NCI-H345 (cell line): ENCODE measurements at places on chromosomes 12 and 14.

- DNase-seq = no peak
These were observed 38.4 kb downstream of the GALNT16 start for GRCh38 chr14:69298131-69299071.

GRCh38 chr14:94612580-94613554 is 676 bp downstream of the SERPINA3 start:
- no peak for DNase-seq

DNA sequence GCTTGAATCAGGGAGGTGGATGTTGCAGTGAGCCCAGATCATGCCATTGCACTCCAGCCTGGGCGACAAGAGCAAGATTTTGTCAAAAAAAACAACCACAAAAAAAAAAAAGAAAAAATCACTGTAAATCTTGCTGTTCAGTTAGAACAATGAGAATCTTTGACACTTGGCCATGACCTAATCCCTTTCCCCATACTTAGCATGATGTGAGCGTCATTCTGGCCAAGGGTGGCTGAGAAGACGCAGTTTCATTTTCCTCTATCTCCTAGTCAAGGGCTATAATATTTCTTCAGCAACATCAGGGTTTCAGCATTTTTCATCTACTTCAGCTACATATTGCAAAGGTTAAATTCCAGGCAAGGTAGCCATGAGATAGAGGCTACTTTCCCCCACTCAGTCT is 599.4 kb upstream of the MDGA2 start:
- no peak for DNase-seq

DNA sequence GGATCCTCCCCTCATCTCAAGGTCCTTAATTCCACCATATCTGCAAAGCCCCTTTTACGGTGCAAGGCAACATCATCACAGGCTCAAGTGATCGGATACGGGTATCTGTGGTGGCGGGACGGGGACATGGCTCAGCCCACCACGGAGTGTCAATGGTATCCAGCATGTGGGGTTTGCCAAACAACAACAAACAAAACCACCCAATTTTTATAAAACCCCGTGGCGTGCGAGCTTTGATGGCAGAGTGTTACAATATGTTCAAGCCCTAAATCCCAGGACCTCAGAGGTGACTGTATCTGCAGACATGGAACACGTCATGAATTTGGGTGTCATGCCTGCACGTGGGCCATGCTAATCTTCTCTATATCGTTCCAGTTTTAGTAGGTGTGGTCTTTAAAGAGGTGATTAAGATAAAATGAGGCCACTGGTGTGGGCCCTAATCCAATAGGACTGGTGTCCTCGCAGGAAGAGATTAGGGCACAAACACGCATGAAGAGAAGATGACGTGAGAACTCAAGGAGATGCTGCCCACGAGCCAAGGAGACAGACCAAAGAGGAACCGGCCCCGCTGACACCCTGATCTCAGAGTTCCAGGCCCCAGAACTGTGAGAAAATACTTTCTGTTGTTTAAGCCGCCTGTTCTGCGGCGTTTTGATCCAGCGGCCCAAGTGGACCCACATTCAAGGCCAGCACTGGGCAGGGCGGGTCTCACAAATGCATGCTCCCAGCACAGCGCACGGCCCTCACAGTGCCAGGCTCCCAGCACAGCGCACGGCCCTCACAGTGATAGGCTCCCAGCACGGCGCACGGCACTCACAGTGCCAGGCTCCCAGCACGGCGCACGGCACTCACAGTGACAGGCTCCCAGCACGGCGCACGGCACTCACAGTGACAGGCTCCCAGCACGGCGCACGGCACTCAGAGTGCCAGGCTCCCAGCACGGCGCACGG is 6.7 kb upstream of the GOLGA3 start:
- DNase-seq = no peak

- no peak for DNase-seq
These were observed 974 bp upstream of the TNS2 start for GRCh38 chr12:53048780-53049401.

- DNase-seq = peak; percentile 70
These were observed 57.9 kb upstream of the PNMA1 start for GRCh38 chr14:73771848-73772638.

DNA sequence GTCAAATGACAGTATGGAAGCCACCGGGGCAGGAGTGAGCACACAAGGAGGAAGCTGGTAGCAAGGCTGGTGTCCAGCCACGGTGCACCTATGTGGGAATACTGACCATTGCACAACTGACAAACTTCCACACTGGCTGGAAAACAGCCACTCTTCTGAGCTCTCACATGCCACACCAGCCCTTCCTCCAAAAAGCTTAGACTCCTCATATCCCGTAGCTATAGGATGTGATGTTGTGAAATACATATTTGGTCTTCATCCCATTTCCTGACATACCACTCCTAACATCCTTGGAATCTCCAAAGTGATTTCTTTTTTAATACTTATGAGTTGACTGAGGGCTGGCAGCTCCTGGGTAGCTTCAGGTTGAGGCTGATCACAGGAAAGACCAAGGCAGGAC is 103.6 kb downstream of the NTF3 start:
- DNase-seq = no peak
